Glomerular endothelial cell (primary cell): ENCODE measurements at places on chromosomes 4 and X. TPM values are rescaled to one million over a fixed set of nuclear protein-coding genes. Genes with fewer than 3 reads are reported as not detected.

Gene SCD5
- 28.4 and 35.8 TPM in 2 replicates for total RNA-seq

Gene FATE1
- total RNA-seq, result 0.41 TPM in 1 of 2 replicates, not detected in the other

Gene SYN1
- 0.15 and 0.88 TPM in 2 replicates for total RNA-seq

Gene KLHL13
- 3.9 and 6.2 TPM in 2 replicates for total RNA-seq

Gene ANKRD17
- total RNA-seq, result 48.2 and 62.5 TPM in 2 replicates

Gene HDAC8
- 27.2 and 33.0 TPM in 2 replicates for total RNA-seq

Gene KLHL34
- not detected in 2 replicates for total RNA-seq

Gene AREG
- 5.6 and 7.7 TPM in 2 replicates for total RNA-seq

Gene SPATA18
- 12.3 and 17.4 TPM in 2 replicates for total RNA-seq

Gene DACH2
- total RNA-seq, result not detected in 2 replicates

Gene AVPR2
- not detected in 2 replicates for total RNA-seq

Gene STARD8
- 7.5 and 12.7 TPM in 2 replicates for total RNA-seq

Gene JAKMIP1
- total RNA-seq, result not detected in 2 replicates

Gene TLR7
- not detected in 2 replicates for total RNA-seq

Gene DEFB131A
- not detected in 2 replicates for total RNA-seq

Gene PPP4R3C
- not detected in 2 replicates for total RNA-seq

Gene MTMR8
- total RNA-seq, result 0.10 and 0.82 TPM in 2 replicates

Gene AMTN
- not detected in 2 replicates for total RNA-seq

- DNase-seq, result no peak
Observed at GRCh38 chr4:136540747-136541146, 991.5 kb downstream of the PCDH18 start.

- no peak for DNase-seq
Observed at GRCh38 chrX:79412166-79412565, 45.0 kb upstream of the ITM2A start.

GRCh38 chrX:139905051-139905450 lies 27.8 kb downstream of the ATP11C start:
- no peak for DNase-seq

GRCh38 chr4:15110120-15110571 lies 107.9 kb downstream of the CPEB2 start:
- DNase-seq, result no peak

DNA sequence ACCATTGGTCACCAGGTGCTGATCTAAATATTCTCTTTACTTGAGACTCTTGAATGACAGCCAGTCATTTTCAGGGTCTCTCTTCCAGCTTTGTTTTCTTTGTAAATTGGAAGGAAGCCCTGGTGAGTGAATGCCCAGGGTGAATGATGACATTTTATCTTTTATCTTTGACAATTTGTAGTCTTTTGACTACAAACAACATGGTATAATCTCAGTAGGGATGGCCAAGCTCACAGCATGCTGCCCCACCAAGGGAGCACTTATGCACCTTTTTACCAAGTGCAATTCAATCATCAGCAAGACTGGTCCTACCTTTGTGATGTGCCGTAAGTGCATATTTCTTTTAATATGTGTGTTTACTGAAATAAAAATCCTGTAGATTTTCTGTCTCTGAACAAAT lies 5.7 kb downstream of the AFM start:
- DNase-seq, result no peak

- DNase-seq, result no peak
Observed at GRCh38 chrX:47807548-47807947, 29.2 kb upstream of the ZNF81 start.

DNA sequence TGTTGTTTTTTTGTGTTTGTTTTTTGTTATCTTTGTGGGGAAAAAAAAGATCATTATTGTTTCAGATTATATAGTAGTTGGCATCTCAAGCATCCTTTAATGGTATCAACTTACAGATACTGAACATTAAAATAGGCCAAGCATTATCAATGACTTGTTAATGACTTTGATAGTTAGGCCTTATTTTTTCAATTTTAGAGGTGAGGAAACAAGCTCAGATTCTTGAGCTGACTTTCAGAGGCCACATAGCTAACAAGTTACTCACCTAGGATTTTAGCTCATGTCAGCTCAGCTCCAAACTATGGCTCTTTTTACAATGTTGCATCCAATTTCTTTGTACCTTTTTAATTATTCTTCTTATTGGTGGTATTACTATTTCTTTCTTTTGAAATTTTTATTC lies 471 bp upstream of the PLAC8 start:
- no peak for DNase-seq

GRCh38 chrX:39165185-39165584 lies 363.9 kb downstream of the MID1IP1 start:
- no peak for DNase-seq

DNA sequence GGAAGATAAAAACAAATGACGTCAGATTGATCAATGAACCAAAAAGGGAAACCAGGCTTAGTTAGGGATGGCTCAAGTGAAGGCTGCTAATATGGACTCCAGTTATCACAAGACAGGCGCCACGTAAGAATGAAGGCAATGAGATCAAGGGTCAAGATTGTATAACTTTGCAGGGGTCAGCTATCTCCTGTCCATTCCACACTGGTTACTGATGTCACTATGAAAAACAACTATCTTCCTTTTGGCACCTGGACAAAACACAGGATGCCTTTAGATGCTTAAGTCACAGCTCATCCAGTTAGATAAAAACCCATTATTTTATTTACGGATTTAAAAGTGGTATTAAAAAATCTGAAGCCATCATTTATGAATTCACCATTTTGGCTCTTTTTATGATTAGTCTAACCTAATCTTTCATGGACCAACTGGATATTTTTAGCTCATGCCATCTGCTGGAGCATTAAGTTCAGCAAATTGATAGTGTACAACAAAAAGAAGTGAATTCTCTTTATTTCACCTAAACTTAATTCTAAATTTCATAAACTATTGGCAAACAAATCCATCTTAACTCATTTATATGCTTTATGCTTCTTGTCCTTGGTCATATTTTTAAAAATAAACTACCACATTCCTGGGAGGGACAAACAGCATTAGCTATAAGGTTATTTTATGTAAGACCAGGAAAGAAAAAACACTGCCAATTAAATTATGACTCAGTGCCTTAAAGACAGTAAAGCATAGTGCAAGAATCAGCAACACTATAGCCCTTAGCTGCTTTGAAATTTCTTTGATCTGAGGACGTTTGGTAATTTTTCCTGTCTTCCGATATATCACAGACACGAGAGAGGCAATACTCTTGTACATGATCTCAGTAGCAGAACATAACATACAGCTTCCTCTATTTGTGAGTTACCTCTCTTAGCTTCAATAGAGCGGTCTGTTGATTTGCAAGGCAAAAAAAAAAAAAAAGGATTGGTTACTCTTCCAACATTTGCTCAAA lies 27.0 kb downstream of the DHX15 start:
- DNase-seq, result no peak

DNA sequence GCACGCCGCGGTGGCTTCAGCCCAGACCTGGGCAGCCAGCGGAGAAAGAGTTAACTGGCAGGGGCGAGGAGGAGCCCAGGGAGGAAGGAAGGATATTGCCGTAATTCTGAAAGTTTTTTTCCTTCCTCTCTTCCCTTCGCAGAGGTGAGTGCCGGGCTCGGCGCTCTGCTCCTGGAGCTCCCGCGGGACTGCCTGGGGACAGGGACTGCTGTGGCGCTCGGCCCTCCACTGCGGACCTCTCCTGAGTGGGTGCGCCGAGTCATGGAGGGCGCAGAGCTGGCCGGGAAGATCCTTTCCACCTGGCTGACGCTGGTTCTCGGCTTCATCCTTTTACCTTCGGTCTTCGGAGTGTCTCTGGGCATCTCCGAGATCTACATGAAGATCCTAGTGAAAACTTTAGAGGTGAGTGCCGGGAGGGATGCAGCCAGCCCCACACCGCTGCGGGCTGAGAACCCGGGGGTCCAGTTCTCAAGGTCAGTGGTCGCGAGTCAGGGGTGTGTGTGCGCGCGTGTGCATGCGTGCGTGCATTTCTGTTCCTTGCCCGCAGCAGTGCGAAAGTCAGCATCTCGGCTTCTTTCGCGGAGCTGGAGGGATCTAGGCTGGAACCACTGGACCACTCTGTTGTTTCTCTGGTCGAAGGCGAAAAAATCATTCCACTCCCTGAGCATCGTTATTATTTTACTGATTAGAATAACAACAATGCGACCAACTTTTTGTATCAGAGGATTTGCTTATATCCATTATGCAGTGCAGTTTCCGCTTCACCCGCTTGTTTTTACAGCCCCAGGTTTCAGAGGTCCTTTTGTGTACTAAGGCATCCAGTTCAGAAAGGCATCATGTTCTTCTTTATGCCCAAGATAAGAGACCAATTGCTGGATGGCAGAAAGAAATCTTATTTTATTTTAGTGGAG lies 709 bp downstream of the GPAT3 start:
- no peak for DNase-seq

DNA sequence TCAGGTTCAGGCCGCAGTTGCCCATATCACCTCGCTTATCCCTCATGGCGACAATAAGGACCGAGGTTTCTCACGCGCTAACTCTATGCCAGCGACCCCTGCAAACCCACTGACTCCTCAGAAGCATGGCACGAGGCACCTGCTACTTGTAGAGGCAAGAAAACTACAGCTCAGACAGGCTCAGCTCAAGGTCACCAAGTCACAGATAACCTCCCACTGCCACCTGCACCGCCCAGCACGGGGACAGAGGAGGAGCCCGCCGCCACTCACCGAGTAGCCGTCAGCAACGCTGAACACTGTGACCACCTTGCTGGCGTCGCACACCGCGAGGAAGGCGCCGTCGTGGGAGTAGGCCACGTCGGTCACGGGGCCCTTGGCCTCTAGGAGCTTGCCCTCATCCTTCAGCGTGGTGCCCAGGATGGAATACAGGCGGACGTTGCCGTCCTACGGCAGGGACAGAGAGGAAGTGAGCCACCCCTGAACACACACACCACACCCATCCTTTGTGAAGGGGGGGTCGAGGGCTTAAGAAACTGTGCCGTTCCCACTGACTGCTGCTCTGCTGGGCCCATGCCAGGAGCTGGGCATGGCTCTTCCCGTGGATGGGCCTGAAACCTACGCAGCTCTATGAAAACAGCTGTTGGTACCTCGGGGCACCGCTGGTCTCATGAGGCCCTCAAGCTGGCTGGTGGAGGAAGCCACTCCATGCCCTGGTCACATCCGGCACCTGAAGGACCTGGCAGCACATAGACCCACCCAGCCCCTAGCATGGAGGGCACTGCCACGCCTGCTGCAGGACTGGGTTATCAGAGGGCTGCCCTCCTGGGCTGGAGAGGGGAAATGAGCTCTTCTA lies 38.9 kb downstream of the WDR1 start:
- DNase-seq, result no peak

DNA sequence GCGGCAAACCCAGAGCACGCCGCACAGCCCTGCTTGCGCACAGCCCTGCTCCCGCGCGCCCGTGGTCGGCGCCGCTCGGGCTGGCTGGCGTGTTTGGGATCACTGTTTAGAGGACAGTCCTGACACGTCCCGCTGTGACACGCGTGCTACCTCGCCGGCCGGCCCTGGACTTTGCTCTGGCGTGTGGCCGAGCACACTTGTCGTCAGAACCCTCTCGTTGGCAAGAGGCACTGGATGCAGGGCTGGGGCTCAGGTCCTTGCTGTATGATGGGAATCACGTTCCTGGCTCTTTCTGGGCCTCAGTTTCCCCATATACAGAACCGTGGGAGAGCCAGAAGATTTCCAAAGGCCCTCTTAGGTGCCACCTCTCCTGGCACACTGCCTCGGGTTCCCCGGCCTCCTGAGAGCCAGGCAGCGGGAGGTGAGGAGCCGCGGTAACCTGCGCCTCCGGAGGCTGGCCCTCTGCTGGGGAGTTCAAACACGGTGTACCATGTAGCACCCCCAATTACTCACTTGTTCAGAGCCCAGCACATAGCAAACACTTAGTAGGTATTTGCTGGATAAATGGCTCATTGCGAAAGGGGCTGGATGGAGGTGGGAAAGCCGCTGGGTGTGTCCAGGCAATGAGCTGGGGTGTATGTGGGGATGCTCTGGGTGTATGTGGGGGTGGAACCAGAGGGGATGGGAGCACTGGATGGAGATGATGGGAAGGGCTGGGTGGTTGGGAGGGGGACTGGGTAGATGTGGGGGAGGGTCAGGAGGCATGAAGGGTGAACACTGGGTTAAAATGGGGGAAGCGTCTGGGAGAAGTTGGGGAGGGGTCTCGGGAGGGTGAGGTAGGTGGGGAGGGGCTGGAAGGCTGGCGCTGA lies 76.6 kb downstream of the HTRA3 start:
- no peak for DNase-seq

GRCh38 chr4:177582992-177583391 lies 140.8 kb upstream of the AGA start:
- DNase-seq, result no peak

- no peak for DNase-seq
Observed at GRCh38 chr4:159002950-159003349, 99.9 kb upstream of the RAPGEF2 start.

DNA sequence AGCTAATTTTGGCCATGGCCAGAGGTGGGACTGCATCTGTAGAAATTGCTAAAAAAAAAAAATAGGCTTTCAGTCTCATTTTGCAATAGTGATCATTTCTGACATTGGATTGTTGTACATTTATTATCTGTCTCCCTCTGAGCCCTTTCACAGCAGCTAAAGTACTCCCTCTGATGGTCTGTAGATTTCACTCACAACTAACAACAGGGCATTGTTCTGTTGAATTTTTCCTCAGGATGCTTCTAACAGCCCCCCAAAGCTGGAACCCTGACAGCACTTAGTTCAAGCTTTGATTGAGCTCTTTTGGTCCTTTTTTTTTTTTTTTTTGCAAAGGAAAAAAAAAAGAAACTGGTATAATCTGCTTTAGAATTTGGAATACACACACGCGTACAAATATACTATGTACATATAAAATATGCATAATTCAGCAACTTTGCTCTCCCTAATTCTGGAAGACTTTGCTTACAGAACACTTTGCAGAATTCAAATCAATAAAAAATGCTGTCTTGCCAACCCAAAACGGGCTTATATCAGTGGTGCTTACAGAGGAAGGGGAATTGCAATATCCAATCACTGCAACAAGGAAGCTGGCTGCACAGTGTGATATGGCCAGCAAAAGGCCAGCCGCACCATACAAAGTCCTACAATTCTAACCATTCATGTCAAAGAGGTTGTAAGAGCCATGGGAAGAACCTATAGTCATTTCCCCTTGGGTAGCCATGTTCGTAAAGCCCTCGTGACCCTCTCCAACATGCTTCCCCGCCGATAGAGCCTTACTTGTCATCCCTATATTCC lies 406.4 kb downstream of the SMARCA1 start:
- DNase-seq, result no peak

GRCh38 chrX:19560611-19561010 lies 45.3 kb upstream of the MAP3K15 start:
- no peak for DNase-seq

- DNase-seq, result no peak
Observed at GRCh38 chr4:113971706-113972360, 7.6 kb downstream of the ARSJ start.

DNA sequence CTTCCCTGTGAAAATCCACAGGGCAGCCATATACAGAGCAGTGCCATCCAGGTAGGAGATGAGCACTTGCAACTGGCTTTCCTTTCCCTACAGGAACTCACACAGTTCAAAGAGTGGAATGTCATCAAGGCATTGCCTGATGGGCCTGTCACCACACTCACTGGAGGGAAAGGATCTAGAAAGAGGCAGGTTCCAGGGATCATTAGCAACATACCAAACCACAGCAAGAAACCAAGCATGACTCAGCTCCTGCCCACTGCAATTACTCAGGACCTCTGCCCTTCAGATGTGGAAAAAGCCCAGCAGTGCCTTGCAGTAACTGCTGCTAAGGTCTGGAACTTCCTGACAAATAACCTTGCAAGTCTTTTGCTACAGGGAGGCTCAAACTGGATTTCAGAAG lies 101.2 kb downstream of the ZNF674 start:
- DNase-seq, result no peak

GRCh38 chr4:165404696-165405095 lies 25.9 kb downstream of the CPE start:
- no peak for DNase-seq
